ENCODE measurements at places on chromosomes 11 and 22.

- DNase-seq, result no peak
Measured at GRCh38 chr11:35173011-35173511, 34.1 kb downstream of the CD44 start.

DNA sequence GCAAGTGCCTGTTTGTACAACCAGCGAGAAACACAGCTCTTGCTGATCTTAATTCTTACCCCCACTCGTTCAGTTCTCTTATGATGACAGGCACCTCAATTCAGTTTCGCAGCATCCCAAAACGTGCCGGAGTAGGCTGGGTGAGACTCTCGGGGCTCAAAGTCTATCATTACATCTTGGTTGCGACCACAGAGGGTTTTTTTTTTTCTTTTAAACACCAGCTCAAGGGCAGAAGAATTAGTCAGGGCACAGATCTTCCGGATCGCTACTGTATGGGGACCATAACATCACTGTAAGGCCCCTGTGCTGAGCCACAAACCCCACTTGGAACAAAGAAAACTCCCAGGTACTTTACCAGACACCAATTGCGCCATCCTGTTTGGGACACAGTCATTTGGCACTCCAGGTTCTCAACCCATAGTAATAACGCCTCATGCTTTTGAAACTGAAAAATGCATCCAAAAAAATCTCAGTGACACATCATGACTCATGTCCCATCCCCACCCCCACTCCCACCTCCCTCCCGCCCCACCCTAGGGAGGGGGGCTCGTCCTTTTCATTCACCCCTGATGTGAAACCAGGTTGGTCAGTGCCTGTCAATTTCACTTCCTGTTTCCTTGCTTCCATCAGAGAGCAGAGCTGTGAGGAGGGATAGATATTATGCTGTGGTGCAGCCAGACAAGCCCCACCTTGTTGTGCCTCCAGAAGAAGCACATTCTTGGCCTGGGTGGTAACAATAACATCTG lies 41.0 kb upstream of the CD5 start:
- DNase-seq, result no peak

DNA sequence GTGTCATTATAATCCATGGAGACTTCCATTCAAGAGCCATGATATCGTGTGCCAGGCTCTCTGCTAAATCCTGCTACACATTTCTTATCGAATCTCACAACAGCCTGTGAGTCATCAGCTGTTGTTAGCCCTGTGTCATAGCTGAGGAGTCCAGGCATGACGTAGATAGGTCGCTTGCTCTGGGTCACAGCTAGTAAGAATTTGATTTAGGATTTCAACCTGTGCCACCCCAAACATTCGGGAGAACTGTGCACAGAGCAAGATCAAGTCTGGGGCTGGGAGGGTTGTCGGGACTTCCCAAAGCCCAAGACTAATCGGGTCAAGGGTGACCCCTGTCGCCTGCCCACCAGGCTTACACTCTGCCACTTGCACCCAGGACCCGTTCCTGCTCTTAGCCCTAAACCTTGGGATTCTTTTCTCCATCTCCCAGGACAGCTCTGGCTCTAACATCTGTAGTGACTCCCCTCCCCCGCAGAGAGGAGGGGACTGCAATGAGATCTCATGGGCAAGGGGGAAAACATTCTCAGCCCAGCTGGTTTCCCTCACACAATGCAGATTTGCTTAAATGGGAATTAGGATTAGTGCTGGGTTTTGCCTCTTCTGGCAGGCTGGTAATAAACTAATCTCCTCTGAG lies 34.3 kb downstream of the TSPAN18 start:
- DNase-seq, result no peak

DNA sequence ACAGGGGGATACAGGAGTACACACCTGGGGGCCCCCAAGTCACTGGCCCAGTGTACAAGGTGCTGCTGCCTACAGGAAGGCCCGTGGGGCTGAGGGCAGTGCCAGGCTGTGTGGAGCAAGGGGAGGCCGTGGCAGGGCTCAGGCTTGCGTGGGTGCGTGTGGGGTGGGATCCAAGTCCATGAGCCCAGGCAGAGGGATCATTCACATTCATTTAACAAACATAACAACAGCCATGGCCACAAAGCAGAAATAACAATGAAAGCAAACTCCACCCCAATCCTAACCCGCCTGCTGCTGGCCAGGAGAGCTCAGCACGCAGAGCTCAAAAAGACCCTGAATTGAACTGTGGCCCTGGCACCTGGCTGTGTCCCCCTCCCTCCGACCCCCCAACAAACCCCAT lies 17.0 kb upstream of the SCGB1A1 start:
- no peak for DNase-seq

- DNase-seq, result no peak
Measured at GRCh38 chr11:1298695-1299492, 10.5 kb downstream of the TOLLIP start.
